ENCODE measurements at places on chromosomes 3 and 15.

GRCh38 chr3:126103121-126104027, 19.4 kb upstream of the SLC41A3 start:
- DNase-seq: peak; percentile 28

GRCh38 chr3:38127611-38128302, 9.2 kb downstream of the ACAA1 start:
- DNase-seq: no peak

DNA sequence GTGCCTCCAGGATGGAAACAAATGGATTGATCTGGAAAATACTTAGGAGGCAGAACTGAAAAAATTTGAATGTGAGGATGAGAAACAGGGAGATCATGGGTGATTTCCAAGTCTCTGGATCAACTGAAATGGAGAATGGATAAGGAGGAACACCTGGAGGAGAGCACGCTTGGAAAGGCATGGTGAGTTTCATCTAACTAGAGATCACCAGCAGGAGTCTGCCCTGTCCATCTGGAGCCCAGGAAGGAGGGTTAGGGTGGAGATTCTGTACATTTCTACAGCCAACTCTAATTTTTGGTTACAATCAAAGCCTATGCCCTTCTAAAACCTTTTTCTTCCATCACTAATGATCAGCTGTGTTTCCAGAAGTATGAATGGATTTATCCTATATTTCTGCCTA, 995.9 kb upstream of the CFAP20DC start:
- no peak for DNase-seq

DNA sequence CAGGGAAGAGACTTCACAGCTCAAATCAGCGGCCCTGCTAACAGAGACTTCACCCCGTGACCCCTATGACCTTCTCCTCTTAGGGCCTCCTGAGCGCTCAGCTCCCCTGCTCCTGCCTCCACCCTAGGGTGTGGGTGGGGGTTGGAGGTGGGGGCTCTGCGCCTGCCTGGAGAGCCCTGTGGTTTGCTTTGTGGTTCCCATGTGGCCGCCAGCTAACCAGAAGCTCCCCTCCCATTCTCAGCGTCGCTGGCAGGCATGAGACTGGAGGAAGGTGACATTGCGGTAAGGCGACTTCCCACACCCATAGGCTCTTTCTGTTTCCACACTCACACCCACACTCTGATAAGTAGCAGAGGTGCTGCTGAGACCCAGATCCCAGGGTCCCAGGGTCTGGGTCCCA, 27.6 kb downstream of the XYLB start:
- DNase-seq: no peak

DNA sequence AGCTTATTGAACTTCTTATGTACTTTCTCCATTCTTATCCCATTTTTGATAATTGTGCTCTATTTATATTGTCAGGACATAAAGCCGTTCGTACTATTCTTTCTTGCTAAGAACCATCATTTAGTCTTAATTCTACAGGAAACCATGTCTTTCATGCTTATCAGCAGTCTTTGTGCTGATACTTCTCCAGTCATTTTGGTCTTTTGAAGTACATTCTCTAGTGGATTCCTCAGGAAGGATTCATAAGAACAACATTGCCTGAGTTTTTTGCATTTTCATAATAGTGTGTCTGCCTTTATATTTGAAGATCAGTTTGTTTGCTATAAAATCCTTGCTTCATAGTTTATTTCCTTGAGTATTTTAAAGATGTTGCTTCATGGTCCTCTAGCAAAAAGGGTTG, 126.6 kb upstream of the NEO1 start:
- DNase-seq: no peak

DNA sequence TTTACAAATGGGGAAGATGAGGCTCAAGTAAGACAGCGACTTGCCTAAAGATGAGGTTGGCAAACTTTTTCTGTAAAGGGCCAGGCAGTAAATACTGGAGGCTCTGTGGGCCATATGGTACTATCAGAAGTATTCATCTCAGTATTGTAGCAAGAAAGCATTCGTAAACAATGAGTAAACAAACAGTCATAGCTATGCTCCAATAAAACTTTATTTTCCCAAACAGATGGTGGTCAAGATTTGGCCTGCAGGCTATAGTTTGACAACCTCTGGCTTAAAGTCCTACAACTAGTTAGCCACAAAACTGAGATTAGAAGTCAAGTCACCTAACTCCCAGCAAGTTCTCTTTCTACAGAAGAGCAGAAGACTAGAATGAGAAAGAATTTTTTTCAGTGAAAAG, 177.0 kb upstream of the NECTIN3 start:
- no peak for DNase-seq

GRCh38 chr15:64429448-64429847, 30.9 kb upstream of the ZNF609 start:
- no peak for DNase-seq

DNA sequence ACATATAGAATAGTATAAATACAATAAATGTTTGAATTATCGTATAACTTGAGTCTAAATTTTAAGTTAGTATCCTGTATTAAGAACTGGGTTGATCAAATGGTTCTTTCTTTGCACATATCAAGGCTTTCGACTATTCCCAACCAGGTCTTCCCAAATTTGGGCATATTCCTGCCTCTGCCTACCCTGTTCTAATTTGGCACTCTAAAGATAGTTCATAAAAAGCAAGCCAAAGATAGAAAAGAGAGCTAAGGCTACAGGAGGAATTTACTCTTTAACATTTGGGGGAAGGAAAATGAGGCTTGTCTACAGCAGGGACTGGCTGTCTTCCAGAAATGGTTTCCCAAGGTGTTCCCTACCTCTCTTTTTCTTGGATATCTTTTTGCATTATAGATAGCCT, 36.1 kb downstream of the SLC35A5 start:
- DNase-seq: no peak

- DNase-seq: peak; percentile 55
Measured at GRCh38 chr3:13884851-13885703, 5.2 kb upstream of the WNT7A start.

DNA sequence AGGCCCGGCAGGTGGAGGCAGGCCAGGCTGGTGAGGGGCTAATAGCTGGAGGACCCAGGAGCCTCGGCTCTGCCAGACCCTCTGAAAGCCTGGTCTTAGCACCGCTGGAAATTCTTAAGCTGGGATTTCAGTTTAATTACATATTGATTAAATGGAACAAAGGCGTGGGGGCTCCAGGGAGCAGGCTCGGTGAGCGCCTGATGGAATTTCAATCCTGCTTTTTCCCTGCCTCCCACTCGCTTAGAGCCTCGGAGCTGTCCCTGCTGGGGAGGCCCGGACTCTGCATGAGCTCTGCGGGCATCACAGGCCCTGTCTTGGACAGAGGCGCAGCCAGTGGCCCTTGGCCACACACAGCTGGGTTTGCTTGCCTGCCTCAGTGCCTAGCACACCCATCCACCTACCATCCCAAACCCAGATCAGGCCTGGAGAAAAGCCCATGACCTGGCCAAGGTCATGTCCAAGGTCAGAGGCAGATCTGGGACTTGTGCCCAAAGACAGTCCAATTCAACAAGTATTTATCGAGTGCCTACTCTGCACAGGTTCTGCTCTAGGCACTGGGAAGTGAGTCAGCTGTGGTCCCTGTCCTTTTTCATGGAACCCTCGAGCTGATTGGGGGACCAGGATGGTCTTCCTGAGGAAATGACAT, 40.6 kb downstream of the LINGO1 start:
- DNase-seq: no peak

- peak; percentile 36 for DNase-seq
Measured at GRCh38 chr15:72554471-72555425, 80.6 kb downstream of the ARIH1 start.

DNA sequence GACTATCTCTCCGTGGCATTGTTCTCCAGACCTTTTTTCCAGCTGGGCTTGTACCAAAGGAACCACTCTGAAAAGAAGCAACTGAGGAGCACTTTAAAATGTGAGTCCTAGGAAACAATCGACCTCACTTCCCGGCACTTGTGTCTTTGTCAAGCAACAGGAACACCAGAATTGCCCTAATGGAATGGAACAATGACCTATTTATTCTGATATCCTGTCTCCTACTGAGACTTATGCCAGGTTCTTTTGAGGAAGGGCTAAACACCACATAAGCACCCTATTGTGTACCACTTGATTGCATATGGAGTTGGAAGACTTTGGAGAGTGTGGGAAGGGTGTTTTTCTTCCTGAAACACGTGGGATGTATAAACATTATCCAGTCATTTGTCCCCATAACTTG, 56.8 kb upstream of the TGFBR2 start:
- no peak for DNase-seq

- no peak for DNase-seq
Measured at GRCh38 chr3:46904303-46905212, 27.0 kb downstream of the PTH1R start.

DNA sequence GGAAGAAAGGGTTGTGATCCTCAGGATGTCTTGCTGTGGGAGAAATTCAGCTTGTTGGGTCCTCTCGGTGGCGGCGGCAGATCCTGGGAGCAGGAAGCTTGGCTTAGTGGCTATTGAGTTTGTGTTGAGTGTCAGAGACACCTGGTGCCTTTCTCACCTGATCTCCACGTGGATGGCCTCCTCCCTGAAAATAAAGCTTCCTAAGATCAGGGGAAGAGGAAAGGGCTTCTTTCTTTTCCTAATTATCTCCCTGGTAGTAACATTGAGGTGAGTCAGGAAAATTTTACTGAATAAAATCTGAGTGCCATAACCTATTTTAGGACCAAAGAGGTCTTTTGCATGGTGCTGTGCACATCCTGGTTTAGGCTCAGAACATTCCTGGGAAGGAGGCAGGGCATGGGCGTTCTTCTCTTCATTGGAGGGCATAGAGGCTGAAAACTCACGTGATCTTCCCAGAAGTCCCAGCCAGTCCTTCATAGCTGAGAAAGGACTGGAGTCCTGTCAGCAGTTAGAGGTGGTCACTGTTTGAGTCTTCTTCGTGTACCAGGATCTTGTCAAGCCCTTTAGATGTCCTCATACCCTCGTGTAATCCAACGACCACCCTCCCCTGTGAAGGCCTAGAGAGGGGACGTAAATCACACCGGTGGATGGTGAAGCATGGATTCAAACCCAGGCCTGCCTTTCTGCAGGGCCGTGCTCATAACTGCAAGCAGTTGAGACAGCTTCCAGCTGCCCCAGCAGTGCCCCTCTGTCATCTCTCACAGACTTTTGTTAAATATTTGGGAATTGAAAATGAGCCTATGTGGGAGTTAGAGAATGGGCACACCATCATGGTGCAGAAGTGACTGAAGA, 1.1 kb downstream of the CMTM8 start:
- DNase-seq: no peak

DNA sequence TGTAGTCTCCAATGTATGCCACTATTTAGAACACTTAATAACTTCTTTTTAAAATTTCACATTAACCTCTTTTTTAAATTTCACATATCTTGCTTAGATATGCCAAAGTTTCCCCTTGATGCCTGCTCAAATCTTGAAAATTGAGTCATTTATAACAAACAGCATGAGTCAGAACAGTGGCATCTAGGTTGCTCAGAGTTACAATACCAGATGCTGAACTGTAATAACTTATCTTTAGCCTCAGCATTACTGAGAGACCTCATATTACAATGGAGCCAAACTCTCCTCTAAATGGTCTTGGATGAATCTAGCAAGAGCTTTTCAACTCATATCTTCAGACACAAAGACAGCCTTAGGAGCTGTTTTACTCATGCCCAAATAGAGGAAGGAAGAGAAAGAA, 439.3 kb upstream of the ARPP21 start:
- DNase-seq: no peak

- DNase-seq: no peak
Measured at GRCh38 chr15:67103432-67103831, 38.0 kb downstream of the SMAD3 start.

DNA sequence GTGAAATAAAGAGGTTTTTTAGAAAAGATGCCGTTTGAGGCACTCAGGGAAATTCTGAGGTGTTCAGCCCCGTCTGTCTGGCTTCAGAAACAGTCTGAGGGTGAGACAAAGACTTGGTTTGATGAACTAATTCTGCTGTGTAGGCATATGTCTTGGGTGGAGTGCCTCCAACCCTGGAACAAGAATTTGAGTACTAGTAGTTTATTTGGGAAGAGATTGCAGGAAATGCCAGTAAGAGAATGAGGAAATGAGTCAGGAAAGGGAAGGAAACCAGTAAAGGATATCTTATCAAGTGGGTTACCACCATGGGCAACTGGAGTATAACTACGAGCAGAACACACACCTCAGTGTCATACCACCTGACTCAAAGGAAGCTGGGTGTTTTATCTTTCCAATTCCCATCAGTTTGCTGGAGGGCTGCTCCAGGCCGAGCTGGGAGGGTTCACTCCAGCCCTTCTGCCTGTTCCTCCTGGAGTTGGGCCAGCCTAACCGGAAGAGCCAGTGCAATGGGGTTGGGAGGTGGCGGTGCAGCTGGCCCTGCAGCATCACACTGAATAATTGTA, 75.3 kb downstream of the TGFBR2 start:
- no peak for DNase-seq

GRCh38 chr15:22810033-22810852, 23.8 kb downstream of the NIPA1 start:
- peak; percentile 56 for DNase-seq

DNA sequence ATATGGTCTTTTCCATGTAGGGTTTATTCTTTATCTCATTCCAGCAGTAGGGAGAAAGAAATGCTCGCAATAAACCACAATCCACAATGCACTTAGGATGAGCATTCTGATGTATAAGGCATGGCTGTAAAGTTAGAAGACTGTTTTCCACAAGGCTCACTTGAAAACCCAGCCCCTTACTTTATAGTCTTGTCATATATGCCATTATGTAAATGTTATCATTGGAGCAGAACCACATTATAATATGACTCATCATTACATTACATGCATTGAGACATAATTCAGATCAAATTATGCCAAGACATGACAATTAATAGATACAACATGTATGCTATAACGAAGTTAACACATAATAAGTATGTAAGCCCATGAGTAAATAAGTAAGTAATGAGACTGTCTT, 348.1 kb downstream of the LSAMP start:
- no peak for DNase-seq

GRCh38 chr3:66312039-66312438, 91.2 kb downstream of the SLC25A26 start:
- DNase-seq: no peak

DNA sequence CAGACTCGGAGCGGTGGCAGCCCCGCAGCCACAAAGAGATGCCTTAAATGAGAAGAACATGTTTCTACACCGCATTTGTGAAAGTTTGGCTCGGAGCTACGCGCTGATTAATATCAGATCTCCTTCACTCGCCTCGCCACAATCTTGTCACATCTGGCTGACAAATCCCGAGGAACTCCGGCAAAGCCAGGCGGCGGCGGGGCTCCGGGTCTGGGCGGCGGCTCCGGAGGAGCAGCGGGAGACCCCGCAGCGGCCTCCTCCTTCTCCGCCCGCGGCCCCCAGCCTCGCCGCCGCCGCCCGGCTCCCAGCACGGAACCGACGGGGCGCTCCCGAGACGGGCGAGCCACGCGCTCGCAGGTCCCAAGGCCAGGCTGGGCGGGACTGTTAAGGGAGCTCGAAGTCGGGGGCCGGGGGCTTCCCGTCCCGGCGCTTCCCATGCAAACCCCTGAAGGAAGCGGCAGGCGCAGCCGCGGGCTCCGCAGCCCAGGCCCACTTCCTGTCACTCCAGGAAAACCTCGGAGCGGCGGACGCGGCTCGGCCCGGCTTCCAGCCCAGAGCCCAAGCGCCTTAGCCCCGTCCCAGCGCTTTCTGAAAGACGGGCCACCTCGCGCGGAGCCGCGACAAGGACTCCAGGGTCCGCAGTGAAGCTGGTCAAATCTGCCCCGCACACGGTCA, 1.2 kb downstream of the BNC1 start:
- DNase-seq: no peak

- DNase-seq: no peak
Measured at GRCh38 chr3:186251948-186252619, 110.0 kb downstream of the DGKG start.
